Smooth muscle cell of trachea (primary cell): ENCODE measurements at places on chromosomes 1 and 21. TPM values are rescaled to one million over a fixed set of nuclear protein-coding genes. Genes with fewer than 3 reads are reported as not detected.

IL12RB2 gene
- not detected in 2 replicates for total RNA-seq

LAMB3 gene
- 25.5 and 42.8 TPM in 2 replicates for total RNA-seq

MAD2L2 gene
- 44.2 and 60.1 TPM in 2 replicates for total RNA-seq

CA6 gene
- not detected in 2 replicates for total RNA-seq
